Hypothalamus (tissue), 51 donors: ENCODE measurements at places on chromosomes 5 and 9.

DNA sequence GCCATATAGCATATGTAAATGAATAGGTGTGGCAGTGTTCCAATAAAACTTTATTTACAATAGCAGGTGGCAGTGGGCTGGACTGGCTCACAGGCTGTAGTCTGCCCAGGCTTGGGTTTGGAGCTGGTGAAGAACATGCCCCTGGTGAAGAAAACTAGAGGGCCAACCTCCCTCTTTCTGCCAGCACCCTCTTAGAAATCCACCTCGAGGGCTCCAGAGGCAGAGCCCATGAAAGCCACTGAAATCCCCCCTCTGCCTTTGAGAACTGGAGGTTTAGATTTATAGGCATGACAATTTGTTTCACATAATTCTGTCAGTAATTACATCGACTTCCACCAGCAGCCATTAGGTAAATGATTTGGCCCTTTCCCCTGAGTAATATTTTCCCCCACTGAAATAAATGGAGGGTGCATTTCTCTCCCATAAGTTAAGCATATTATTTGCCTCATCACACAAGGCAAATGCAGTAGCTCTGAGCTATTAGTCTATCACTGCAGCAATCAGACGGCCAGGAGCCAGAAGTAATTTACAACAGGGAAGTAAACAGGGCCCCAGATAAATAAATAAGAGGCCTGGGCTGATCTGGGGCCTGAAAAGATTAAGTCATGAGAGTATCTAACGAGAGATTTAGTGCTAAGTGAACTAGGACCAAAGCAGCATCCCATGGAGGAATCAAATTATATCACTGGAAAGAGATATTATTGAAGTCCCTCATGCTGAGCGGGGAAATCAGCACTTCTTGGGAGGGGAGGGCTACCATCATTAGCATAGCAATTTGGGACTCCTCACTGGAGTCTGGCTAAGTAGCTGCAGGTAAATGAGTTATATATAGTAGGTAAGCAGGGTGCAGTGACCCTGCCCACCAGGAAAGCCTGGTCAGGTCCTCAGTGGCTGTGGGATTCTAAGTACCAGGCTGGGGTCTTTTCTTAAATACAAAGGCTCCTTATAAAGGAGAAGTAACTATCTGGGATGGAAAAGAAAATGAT, 123.9 kb downstream of the SLIT3 start:
- DNase-seq: no peak

GRCh38 chr5:171755354-171755821, 30.2 kb upstream of the SMIM23 start:
- no peak for DNase-seq

- DNase-seq: no peak
These were observed 309.8 kb downstream of the NFIB start for GRCh38 chr9:14004110-14004509.

GRCh38 chr9:32500768-32501167, 25.2 kb downstream of the RIGI start:
- DNase-seq: no peak

- no peak for DNase-seq
These were observed 400.5 kb downstream of the ARRDC3 start for GRCh38 chr5:90982576-90982975.

DNA sequence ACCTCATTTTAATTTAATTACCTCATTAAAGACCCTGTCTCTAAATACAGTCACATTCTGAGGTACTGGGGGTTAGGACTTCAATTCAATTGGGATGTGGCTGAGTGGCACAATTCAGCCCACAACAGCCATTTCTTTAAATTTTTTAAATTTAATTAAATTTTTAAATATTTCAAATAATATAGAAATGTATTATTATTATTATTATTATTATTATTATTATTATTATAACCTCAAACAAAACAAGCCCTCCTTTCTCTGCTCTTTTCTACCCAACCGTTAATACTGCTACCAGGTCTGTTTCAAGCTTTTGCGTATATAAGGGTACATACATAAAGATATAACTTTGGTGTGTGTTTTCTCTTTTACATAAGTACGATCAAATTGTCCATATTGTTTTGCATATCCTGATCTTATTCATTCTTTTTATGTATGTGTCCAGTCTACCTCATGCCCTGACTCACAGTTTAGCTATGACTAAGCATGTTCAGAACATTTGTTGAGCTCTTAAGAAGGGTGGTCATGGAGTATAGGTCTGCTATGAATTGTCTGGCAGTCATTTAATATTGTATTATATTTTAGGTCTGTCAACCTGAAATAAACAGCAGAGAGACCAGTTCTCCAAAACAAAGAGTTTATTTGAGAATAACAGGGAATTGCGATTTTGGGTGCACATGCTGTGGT, 16.1 kb upstream of the RAB14 start:
- no peak for DNase-seq

GRCh38 chr5:35182910-35183535, 47.3 kb downstream of the PRLR start:
- no peak for DNase-seq

GRCh38 chr9:108386032-108386431, 469.8 kb downstream of the ACTL7B start:
- DNase-seq: no peak

DNA sequence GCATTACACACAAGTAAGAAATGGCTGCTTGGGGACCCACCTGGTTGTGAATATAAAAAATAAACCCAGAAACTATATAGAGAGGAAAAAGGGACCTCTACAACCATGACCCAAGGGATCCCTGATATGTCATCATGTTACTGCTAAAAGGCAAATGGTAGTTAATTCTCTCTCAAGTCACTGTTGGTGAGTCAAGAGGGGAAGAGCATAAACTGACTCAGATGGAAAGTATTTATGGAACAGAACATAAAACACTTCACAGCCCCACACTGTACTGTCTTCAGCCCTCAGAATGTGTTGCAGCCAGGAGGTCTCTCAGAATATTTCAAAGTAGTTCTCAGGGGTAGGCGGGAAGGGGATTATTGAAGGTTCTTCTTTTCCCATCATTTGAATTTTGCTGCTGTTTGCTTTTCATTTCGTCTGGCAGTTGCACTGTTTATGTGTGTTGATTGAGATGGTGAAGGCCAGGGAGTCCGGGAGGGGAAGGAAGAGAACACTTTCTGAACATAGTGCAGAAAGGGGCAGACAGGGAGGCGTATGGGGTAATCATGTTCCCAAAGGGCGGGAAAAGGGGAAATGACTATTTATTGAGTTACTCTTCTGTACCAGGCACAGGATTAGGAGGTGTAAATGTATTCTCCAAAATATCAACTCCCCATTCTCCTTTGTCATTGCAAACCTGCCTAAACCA, 85.5 kb downstream of the TEK start:
- DNase-seq: no peak

DNA sequence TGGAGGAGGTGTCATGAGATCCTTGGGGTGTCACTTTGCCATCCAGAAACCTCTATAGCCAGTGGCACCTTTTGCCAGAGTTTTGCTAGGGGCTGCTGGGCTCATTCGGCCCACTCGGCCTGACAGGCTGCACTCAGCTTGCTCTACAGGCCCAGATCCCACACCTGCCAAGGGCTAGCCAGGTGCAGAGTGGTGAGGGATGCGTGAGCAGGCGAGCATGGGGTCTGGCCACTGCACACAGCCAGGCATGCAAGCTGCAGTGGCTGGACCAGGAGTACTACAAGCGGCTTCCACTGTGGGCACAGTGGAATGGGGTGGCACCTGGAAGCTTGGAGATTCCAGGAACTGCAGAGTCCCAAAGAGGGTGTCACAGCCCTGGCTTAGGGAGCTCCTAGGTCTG, 372.7 kb downstream of the CHSY3 start:
- no peak for DNase-seq

- DNase-seq: no peak
These were observed 63.3 kb downstream of the RGS3 start for GRCh38 chr9:113526841-113527240.

DNA sequence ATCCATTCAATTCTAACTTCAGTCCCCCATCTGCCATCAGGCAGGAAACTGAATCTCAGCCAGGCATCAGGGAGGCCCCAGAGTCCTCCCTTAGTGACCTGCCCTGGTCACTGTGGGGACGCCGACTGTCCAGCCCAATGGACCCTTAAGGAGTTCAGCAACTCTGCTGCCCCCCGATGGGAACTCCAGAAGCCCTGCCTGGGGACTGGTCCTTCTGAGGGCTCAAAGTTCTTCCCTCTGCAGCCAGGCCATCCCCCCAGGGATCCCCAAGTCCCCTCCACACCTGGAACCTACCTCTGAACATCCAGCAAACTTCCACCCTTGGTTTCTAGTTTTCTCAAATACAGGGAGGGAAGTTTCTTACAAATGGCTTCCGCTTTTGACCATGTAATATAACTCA, 76.8 kb downstream of the UBE2QL1 start:
- no peak for DNase-seq

- DNase-seq: no peak
These were observed 219.8 kb upstream of the TBCA start for GRCh38 chr5:77995793-77996409.

DNA sequence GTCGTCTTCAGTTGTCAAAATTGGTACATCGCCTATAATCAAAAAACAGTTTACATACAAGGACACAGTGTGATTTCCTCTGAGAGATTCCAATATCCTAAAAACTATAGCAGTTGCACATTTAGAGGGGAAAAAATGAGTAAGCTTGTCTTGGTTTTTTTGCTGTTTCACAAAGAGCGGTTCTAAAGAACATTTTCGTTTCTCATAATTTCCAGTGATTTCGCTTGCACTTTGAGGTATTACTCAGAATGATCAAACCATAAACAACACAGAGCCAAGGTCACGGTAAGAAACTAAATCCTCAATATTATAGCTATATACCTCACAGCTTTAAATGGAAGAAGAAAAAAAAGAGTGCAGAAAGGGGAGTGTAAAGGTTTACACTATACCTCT, 861 bp downstream of the MTX3 start:
- no peak for DNase-seq

GRCh38 chr5:96051401-96051830, 89.8 kb upstream of the ELL2 start:
- DNase-seq: no peak

GRCh38 chr5:5453131-5453530, 30.7 kb downstream of the ICE1 start:
- DNase-seq: no peak

DNA sequence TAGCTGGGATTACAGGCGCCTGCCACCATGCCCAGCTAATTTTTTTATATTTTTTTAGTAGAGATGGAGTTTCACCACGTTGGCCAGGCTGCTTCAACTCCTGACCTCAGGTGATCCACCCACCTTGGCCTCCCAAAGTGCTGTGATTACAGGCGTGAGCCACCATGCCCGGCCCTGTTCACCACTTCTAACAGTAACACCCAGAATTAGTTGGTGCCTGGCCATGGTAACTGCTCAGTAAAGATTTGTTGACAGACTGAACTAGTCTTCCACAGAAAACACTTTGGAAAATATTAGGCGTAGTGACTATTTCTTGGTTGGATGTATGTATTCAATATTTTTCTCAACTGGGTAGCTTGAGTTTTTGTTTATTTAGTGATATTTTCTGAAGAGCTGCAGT, 24.0 kb downstream of the TUT7 start:
- DNase-seq: no peak

- no peak for DNase-seq
These were observed 217.3 kb upstream of the RASEF start for GRCh38 chr9:83280268-83280667.

GRCh38 chr5:62341783-62342475, 35.9 kb downstream of the KIF2A start:
- no peak for DNase-seq

- no peak for DNase-seq
These were observed 59.8 kb downstream of the MARCHF3 start for GRCh38 chr5:126970517-126971017.
